ENCODE measurements at places on chromosomes 1 and 21.
A peak's percentile ranks its signal among the peaks of the same experiment; 100 is the strongest.

- DNase-seq: no peak
Observed at GRCh38 chr1:145879775-145880174, 5.9 kb downstream of the ANKRD35 start.

- DNase-seq: no peak
Observed at GRCh38 chr1:162133566-162133965, 64.1 kb downstream of the NOS1AP start.

DNA sequence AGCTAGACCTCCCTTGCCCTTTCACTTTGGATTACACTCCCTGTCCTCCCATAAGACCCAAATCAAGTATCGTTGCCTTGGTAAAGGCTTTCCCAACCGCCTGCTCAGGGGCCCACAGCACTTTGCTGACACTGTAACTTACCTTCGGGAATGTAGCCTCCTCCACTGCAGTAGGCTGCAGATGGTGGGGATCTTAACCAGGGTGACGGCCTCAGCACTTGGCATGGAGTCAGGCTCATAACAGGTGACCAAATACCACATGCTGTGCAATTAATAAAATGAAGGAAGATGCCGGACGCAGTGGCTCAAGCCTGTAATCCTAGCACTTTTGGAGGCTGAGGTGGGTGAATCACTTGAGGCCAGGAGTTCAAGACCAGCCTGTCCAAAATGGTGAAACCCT is 88.7 kb upstream of the IRF2BP2 start:
- DNase-seq: no peak

DNA sequence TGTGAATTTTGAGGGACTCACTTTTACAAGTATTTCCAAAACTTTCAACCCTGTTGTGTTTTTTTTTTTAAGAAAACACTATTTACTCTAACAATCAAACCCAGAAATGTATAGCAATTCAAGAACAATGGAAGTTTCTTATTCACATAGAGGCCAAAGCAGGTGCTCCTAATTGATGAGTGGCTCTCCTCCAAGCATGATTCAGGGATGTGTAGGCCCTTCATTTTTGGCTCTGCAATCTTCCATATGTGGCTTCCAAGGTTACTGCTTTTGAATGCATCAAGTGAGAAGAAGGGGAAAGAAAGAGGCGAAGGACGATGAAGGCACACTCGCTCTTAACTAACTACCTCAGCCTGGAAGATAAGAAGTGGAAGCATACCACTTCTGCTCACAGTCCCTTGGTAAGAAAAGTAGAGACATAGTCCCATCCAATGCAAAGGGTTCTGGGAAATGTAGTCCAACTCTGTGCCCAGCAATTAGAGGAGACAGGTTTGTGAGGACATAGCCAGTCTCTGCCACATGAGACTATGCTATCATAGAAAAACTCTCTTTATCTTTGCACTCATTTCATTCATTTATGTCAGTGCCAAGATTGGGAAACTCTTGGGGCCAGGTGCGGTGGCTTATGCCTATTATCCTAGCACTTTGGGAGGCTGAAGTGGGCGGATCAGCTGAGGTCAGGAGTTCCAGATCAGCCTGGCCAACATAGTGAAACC is 46.0 kb downstream of the OPTC start:
- DNase-seq: no peak

- DNase-seq: no peak
Observed at GRCh38 chr1:107181253-107181969, 40.6 kb downstream of the NTNG1 start.

- peak; percentile 76 for DNase-seq
Observed at GRCh38 chr1:50774759-50775351, 185.2 kb downstream of the FAF1 start.

DNA sequence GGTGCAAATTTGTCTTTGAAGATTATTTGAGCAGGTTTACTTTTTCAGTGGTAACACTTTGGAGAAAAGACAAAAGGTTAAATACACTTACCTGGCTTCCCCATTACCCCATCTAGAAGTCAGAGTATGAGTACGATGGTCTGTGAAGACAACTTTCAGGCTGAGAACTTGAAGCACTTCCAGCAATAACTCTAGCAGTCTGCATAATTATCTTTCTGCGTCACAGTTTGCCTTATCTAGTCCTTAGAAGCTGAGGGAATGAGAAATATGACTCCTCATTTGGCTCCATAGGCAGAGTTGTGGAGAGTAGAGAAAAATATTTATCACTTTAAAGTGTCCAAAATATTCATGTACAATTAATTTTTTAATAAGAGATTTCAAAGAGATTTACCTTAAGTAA is 323.4 kb upstream of the CAMK1G start:
- no peak for DNase-seq

GRCh38 chr1:156106624-156107488 is 7.7 kb upstream of the LMNA start:
- no peak for DNase-seq

DNA sequence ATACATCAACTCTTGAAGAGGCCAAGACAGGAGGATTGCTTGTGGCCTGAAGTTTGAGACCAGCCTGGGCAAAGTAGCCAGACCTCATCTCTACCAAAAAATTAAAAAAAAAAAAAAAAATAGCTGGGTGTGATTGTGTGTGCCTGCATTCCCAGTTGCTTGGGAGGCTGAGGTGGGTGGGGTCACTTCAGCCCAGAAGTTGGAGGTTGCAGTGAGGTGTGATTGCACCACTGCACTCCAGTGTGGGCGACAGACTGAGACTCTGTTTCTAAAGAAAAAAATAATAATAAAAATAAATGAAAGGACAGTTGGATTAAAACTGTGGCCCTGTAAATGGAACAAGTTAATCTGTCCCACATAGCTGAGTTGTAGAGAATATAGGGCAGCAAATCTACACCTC is 18.9 kb upstream of the ZNF496 start:
- no peak for DNase-seq

- DNase-seq: peak; percentile 50
Observed at GRCh38 chr1:6385488-6386191, 7.9 kb downstream of the ACOT7 start.

- DNase-seq: no peak
Observed at GRCh38 chr1:171298696-171299095, 15.3 kb upstream of the FMO4 start.
